ENCODE measurements at places on chromosomes 7 and 10.

- no peak for DNase-seq
Observed at GRCh38 chr10:93413252-93413689, 68.9 kb downstream of the MYOF start.

DNA sequence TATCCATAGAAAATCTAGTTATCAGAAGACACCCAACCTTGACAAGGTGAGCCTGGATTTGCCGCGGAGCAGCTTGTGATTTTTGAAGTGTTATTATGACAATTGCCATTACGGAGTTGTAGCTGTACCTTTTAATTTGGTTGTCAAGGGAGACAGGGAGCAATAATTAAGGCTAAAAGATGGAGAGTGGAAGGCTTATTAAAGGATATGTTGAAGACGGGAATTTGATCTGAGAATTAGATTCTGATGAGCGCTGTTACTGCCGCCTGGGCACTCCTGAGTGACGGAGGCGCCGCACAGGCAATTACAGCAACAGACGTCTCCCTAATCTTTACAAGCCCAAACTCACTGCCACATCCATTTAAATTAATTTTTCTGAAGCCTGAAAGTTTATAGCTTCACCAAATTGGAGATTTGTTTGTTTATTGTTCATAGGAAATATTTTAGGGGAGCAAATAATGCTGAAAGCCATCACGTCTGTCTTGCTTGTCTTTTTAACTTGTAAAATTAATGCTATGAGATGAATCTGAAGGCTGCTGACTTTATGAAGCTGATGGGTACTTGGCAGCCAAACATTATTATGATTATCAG is 475.0 kb upstream of the ADARB2 start:
- no peak for DNase-seq

DNA sequence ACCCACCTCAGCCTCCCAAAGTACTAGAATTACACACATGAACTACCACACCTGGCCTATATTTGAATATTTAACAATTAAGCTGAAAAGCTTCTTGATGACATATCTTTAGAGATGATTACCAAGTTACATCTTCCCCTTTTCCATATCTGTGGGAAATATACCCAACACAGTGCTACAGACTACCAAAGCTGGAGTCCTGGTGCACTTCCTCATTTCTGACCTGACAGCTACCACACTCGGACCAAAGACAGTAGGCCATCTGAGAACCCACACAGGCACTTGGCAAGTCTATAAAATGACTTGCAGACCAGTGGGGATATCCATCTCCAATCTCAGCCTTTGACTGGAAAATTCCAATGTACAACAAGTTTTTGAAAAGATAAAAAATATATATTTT is 270.4 kb upstream of the KLF14 start:
- DNase-seq: no peak

DNA sequence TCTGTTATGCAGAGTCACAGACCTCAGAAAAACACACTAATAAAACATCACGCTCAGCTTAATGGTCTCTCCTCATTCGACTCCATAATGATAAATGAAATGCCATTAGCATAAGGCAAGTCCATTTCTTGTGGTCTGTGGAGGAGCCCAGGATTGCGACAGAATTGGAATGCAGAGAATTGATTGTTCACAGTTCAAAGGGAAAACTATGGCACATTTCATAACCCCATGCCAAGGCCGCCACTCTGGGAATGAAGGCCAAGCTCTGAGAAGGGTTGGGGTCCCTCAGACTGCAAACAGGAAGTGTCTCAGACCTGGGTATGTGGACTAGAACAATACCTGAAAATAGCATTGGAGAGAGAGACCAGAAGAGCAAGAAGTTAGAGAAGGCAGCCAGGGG is 398.9 kb downstream of the ADRA2A start:
- DNase-seq: no peak

- DNase-seq: no peak
Observed at GRCh38 chr7:28804990-28805389, 153.1 kb downstream of the TRIL start.

GRCh38 chr10:128792426-128793140 is 666.4 kb upstream of the MKI67 start:
- no peak for DNase-seq

- no peak for DNase-seq
Observed at GRCh38 chr7:92695308-92696261, 105.4 kb upstream of the FAM133B start.

DNA sequence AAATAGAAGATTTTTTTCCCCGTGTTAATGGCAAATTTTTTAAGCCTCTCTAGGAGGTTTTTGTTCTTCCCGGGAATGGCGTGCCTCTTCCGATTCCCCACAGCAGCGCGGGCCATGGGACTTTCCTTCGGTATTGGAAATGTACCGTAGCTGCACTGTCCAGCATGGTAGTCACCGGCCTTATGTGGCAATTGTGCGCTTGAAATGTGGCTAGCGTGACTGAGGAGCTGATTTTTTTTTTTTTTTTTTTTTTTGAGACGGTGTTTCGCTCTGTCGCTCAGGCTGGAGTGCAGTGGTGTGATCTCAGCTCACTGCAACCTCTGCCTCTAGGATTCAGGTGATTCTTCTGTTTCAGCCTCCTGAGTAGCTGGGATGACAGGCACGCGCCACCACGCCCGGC is 938 bp upstream of the TCTN3 start:
- DNase-seq: no peak

DNA sequence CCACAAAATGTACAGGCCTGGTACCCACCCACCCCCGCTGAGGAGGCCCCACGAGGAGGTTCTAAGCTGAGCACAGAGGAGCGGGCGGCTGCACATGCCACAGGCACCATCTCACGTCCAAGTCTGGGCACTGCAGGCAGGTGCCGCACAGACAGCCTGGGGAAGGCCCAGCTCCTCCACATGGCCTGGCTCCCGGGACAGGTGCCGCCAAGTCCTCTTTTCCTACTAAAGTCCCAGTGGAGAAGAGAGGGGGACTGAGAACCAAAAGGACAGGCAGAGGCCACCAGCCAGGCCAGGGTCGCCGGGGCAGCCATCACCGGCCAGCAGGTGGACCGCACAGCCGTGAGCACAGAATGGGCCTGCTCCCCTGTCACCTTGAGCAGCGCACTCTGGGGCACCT is 91.1 kb downstream of the MAD1L1 start:
- no peak for DNase-seq

DNA sequence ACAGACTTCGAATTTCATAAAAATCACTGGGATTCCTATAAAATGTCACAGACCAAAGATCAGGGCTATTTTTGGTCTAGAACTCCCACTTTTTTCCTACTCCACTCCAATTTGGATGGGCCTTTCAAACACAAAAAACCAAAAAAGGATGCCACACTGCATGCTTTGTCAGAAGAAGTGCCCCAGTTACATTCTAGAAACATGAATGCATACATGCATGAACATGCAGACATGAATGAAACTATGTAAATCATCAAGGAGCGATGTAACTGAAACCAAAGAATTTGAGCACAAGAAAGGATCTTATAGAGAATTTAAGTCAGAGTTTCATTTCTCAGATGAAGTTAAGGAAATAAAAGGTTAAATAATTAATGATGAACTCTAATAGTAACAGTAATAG is 31.8 kb upstream of the FAM133B start:
- no peak for DNase-seq

- DNase-seq: no peak
Observed at GRCh38 chr7:34445653-34446052, 212.4 kb upstream of the NPSR1 start.

- DNase-seq: no peak
Observed at GRCh38 chr7:54888734-54889082, 129.7 kb upstream of the SEC61G start.

DNA sequence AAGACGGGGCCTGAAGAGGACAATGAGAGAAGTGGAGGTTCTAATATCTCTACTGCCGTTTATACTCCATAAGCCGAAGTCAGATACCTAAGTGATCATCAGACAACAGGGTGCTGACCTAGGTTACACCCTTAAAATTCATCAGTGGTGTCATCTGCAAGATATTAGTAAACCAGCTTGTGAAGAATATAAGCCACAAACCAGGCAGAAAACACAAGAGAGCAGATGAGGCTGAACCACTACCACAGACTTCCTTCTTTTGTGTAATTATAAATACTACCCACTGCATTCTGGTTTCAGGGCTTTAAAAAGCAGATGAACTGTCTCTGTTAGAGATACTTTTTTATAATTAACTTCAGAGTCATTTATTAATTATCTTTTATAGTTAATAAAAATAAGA is 69.0 kb upstream of the LRRC17 start:
- DNase-seq: no peak

GRCh38 chr10:96987842-96988175 is 155.7 kb downstream of the LCOR start:
- DNase-seq: no peak

GRCh38 chr7:7263297-7264230 is 81.2 kb downstream of the C1GALT1 start:
- no peak for DNase-seq

GRCh38 chr7:71186535-71187057 is 54.7 kb downstream of the GALNT17 start:
- no peak for DNase-seq

All from activated T-helper 1 cell treated with anti-CD3 and anti-CD28 coated beads, Interleukin-2, amount 50 U/mL, for 16 hours (primary cell).